ENCODE measurements at places on chromosomes 1 and 21.

- DNase-seq, result no peak
These were observed 77.0 kb upstream of the FGGY start for GRCh38 chr1:59219916-59220315.

- no peak for DNase-seq
These were observed 5.4 kb downstream of the ZSWIM5 start for GRCh38 chr1:45200906-45201500.

- no peak for DNase-seq
These were observed 136.8 kb upstream of the GORAB start for GRCh38 chr1:170395149-170395548.

DNA sequence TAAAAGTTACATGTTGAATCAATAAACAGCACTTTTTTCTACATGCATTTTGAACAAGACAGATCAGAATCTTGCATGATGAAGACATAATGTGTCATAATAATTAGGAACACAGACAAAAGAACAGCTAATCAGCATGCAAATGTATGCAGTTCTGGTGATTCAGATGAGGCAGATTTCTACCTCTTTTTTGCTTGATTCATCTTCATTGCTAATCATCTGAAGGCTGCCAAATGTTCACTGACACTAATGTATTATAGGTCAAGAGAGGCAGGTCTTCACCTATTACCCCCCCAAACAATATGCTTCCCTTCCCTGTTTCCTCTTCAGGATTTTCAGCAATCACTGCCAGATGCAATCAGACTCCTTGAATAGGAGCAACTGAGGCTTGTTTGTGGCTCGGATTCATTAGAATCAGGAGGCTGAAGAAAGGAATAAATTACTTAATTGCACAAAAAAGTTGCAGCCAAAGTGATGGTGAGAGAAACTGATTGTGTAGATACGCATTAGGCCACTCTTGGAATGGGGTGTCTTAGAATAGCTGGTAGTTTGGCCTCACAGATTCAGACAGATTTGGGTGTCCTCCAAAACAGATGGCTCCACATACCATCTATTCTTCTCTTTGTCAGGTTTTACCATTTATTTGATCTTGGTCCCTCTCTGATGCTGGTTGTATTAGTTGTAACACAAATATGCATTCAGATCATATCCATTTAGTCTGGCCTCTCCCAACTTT, 275.4 kb downstream of the RPS6KC1 start:
- no peak for DNase-seq

GRCh38 chr1:171252482-171252881, 4.2 kb downstream of the FMO1 start:
- no peak for DNase-seq

DNA sequence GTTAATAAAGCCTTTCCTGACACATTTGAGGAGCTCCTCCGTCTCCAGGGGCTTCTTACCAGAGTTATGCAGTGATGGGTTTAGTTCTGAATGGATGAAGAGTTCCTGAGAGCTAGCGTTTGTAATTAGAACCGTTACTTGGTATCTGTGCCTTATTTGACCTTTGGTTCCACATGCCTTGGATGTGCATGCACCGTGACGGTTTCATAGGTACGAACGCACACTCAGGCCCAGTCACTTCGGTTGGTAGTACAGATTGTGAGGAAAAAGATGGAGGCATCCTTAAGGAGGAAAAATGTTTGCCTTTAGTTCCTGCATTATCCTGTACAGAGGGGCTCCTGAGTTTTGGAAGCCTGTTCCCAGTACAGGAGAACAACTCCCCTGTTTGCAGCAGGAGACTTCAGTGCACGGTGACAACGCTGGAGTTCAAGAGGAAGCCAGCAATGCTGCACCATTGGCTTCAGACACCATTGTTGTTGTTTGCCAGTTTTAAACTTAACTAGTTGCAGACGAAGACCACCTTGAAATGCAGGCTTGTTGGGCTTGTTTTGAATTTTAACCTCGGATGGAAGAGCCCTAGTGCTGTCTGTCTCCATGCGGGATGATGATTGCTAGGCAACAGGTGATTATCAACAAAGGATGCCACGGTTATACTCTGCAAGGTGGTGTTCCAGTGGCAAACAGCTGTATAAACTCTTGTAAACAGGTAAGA, 8.2 kb downstream of the RBM15 start:
- no peak for DNase-seq

GRCh38 chr1:215476541-215476940, 90.6 kb upstream of the KCTD3 start:
- no peak for DNase-seq

- no peak for DNase-seq
These were observed 15.0 kb downstream of the CDKN2C start for GRCh38 chr1:50985094-50985493.

DNA sequence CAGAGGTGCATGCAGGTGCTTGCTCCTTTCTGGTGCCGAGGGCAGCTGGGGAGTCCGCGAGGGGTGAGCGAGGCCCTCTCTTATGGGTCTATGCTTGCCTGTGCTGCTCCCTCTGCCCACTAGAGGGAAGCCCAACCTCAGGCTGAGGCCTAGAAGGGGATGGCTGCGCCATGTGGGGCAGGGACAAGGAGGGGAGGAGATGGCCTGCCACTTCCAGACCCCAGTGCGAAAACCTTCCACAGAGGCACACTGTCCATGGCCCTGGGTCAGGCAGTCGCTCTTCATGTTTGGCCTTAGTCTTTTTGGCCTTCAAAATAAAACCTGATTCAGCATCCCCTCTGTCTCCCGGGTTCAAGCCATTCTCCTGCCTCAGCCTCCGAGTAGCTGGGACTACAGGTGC, 14.0 kb downstream of the RHBG start:
- DNase-seq, result no peak

DNA sequence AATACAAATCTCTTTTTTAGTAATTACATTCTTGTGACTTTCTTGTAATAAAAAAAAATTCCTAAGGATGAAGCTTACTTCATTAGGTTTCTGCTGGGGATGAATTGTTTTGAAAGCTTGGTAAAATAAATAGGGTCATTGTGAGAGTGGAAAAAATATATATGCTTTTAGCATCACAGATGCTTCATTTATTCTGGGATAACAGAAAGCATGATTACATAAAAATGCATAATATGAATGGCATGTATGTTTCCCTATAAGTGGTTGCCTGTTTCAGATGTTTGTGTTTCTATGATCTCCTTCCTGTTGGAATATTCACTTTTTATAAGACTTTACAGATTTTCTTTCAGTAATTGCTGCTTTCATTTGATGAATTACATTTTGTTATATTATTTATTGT, 42.3 kb downstream of the HMCN1 start:
- no peak for DNase-seq

- DNase-seq, result no peak
These were observed 113.6 kb downstream of the SIK1 start for GRCh38 chr21:43313221-43313938.

DNA sequence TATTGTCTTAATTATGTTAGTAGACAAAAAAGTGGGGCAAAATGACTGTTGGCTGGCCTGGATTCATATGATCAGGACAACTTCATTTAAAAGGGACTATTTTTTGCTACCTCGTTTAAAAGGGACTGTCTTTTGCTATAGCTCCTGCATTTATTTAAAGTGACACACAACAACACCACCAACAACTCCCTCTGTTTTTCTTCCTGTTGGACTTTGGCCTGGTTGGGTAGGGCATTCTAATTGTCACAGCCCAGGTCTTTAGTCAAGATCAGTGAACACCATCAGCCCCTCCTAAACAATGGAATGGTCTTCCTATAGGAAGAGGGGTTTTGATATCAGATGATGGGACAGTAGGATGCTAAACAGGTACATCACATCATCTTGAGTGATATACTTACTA, 241.8 kb downstream of the GPR52 start:
- DNase-seq, result no peak

DNA sequence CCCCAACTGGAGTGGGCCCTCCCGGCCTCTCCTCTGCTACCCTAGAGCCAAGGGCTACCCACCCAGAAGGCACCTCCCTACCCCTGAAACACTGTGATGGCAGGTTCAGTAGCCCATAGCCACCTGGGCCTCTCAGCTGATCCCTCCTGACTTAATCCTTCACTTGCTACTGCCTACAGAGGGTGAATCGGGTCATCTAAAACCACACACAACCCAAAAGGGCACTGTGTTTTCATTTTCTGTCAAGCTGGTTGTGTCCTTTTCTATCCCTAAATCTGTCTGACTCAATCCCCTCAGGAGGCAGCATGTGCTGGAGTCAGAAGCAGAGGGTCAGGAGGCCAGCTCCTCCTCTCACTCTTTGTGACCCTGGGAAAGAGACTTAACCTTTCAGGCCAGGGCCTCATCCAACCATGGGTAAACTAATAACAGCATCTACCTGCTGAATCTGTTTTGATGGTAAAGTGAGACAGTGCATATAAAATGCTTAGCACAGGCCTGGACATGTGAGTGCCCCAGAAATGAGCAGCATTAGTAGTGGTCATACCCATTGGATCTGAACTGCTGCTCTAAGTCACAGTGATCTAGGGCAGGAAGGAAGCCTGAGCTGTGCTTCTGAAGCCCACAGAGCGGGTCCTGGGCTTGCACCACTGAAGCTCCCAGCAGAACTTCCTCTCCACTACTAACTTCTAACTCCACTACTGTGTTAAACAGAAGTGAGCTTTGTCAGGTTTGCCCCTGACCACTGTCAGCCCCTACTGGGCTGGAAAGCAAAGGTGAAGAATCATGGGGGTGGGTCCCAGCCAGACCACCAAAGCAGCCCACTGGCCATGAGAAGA, 11.0 kb downstream of the PMVK start:
- no peak for DNase-seq

- DNase-seq, result no peak
These were observed 102.6 kb downstream of the AJAP1 start for GRCh38 chr1:4756851-4757580.

- DNase-seq, result no peak
These were observed 12.4 kb downstream of the C1orf198 start for GRCh38 chr1:230855886-230856285.

GRCh38 chr1:19310061-19310460, 1.9 kb downstream of the AKR7A2 start:
- no peak for DNase-seq

GRCh38 chr1:209613400-209614150, 30.1 kb downstream of the CAMK1G start:
- DNase-seq, result no peak

DNA sequence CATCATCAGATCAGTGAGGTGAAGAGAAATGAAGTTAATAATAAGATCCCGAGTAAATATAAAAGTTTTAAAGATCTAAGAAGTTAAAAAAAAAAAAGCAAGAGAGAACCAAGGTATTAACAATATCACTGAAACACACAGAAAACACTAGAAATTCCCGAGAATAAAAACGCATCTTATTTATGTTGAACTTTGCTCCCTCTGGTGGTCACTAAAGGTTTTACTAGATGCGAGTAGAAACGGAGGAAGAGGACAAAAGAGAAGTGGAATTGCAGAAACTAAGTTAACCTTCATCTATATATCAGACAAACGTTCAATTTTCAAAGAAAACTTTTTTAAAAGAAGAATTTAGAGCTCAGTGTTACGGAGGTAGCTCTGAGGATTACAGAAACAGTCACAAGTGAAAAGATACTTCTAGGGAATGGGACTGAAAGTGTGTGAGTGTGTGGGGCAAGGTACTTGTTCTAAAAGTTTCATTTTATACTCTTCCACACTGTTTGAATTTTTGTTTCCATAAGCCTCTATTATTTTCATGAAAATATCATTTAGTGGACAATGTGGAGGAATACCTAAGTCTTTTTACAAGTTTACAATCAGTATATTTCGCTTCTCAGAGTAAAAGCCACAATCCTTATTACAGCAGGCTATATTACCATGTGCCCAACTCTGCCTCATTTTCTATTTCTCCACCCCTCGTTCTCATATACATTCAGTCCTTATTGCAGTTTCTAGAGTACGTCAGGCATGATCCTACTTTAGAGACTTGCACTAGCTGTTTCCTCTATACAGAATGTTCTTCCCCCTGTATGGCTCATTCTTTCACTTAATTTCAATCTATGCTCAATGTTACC, 19.7 kb downstream of the ACBD6 start:
- DNase-seq, result no peak

- peak; percentile 17 for DNase-seq
These were observed 43.3 kb upstream of the FCRL4 start for GRCh38 chr1:157641177-157641576.

- DNase-seq, result no peak
These were observed 11.7 kb upstream of the S100A11 start for GRCh38 chr1:152048416-152049009.

DNA sequence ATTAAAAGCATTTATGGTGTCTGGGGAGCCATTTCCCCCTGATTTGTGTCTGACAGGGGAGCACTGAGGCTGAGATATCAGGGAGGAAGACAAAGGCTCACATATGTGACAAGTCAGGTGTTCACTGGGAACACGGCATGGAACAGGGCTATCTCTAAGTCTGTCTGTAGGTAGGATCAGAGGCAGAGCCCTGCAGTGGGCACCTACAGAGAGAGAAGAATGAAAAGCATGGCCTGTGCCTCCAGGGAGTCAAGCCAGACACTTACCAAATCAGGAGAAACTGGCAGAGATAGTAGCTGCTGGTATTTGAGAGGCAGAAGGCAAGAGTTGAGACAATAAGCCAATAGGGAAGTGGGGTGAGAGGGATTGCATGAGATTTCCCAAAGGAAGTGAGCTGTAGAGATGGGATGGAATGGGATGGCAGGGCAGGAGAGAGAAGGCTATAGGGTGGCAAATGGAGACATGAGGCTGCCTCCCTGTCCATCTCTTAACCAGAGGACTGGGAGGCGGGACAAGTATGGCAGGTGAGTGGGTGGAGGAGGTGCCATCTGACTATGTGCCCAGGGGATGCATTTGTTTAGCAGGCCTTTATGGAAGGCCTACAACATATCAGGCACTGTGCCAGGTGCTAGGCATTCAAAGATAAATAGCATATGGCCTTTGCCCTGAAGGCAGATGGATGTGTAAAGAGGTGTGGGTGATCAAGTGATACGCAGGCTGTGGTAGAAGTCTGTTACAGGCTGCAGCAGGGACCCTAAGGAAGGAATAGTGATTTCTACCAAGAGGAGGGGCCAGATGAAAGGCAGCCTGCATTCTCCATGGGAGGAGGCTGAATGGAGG, 136.2 kb upstream of the IPO9 start:
- DNase-seq, result no peak

DNA sequence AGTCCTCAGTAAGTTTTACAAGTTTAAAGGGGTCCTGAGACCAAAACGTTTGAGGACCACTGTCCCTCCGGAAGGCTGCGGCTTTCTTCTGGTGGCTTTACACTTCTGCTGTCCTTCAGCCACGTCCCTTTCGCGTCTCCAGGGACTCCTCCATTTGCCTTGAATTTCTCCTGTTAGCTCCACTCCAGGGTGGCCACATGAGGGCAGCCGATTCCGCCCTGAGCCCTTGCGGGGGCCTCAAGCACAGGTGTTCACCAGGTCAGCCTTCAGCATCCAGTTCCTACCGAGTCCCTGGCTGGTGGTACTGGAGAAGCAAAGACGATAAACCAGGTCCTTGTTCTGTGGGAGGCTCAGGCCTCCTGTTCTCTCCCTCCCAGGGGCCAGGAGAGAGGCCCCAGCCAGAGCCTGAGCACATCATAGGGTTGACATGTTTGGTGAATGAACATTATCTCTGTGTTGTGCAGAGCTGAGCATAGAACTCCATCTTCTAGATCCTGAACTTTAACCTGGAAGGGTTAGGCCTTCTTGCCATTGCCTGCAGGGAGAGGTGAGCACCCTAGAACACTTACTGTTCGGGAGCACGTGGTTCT, 27.4 kb upstream of the COQ8A start:
- peak; percentile 65 for DNase-seq

GRCh38 chr21:40454057-40454456, 392.9 kb downstream of the DSCAM start:
- no peak for DNase-seq
